ENCODE measurements at places on chromosomes 7 and 10.

- no peak for DNase-seq
Observed at GRCh38 chr7:131873581-131873980, 317.2 kb upstream of the PODXL start.

DNA sequence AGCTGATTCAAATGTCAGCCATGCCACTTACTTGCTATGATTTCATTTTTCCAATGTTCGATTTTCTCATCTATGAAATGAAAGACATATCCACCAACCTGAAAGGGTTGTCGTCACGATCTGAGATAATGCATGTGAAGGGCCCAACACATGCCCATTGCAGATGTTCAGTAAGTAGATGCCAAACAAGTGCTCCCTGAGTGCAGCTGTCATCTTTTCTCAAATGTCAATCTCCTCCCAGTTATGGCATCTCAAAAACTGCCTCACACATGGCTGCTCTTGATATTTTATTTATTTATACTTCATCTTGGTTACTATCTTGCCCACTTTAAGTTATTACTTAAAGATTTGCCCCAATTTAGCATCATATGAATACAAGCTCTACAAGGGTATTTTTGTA is 16.8 kb downstream of the CPEB3 start:
- DNase-seq: no peak

GRCh38 chr10:24618401-24618800 is 105.3 kb downstream of the ARHGAP21 start:
- no peak for DNase-seq

DNA sequence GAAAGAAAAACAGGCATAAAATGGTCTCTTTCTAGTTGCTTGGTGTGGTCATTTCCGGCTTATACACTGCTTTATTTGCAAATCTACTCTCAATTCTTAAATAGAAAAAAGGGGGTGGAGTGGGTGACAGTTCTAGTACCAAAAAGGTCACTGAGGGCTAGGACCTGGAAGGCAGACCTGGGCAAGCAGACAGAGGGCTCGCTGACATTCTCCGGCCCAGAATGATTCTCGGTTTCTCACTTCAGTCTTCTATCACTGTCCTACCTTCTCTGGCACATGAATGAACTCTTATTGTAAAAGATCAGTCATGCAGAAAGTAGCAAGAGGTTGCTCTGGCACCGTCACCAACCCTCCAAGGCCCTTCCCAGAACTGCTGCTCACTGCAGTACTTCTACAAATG is 54.0 kb downstream of the MALSU1 start:
- DNase-seq: no peak

DNA sequence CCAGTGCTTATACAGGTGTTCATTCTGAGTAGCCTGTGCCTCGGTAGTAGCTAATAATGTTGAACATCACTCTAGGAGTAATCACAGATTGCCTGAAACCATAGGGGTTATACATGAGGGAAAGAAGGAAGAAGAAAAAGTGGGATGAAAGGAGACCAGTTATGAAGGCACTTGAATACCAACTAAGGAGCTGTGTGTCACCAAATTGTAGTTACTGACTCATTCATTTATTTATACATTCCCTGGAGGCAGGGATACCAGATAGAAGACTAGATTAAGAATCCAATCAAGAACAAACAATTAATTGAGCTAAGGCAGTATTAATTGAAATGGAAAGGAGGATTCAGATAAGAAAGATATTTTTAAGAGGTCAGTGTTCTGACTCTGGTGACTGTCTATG is 129.6 kb upstream of the PRPS1L1 start:
- no peak for DNase-seq

- no peak for DNase-seq
Observed at GRCh38 chr7:11208883-11209465, 235.3 kb downstream of the PHF14 start.

- no peak for DNase-seq
Observed at GRCh38 chr10:100146875-100147650, 38.8 kb downstream of the ERLIN1 start.

All from activated CD4-positive, alpha-beta T cell treated with anti-CD3 and anti-CD28 coated beads for 1 hour (primary cell).